Stromal cell of bone marrow (primary cell): ENCODE measurements at places on chromosomes 7 and 10.

- no peak for DNase-seq
Measured at GRCh38 chr10:71638064-71638821, 81.3 kb downstream of the C10orf105 start.

DNA sequence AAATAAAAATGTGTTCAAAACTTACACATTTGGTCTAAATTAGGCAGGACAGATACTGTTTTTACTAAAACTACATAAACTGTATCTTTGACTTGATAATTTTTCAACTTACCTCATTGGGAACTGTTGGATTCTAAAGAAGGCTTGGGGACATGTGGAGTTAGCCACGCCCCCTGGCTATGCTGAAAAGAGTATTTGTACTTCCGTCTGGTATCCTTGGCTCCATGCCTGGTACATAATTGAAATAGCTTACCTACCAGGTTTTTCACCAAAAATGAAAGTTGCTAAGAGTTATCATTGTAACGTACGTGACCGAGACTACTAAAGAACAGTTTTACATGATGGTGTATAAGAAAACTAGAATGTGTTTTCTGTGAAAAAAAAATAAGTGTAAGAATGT, 604.8 kb upstream of the IGFBP3 start:
- no peak for DNase-seq

DNA sequence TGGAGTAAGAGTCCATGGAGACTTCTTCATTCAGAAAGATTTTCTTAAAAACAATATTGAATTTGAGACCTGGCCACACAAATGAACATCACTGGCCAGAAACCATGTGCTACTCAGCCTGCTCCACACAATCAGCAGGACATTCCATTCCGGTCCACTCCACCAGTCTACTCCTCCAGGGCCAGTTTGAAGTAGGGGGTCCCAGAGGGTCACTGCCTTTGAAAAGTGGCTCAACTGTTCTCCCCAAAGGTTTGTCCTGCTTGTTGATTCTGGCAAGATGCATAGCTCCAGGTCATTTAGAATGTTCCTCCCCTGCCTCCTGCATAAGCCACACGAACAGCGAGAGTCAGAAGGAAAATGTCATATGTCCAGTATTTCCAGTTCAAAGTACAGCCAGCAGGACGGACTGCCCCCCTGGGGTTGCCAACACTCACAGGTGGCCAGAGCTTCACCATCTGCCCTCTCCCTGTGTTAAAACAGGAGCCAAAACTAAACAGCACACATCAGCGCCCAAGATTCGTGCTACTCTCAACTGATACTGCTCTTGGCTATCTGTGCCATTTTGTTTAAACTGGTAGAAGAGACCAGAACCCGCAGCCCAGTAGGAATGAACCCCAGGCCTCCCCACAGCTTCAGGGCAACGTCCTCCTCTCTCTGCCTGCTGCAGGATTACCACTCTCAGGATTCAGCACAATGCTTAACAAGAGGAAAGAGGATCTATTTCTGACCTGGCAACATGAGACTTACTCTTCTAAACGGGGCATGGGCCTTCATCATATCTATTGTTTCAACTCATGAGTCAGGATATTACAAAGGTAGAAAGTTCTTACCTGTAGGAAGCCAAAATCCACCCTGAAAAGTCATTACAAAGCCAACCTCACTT, 11.3 kb downstream of the GRB10 start:
- no peak for DNase-seq

DNA sequence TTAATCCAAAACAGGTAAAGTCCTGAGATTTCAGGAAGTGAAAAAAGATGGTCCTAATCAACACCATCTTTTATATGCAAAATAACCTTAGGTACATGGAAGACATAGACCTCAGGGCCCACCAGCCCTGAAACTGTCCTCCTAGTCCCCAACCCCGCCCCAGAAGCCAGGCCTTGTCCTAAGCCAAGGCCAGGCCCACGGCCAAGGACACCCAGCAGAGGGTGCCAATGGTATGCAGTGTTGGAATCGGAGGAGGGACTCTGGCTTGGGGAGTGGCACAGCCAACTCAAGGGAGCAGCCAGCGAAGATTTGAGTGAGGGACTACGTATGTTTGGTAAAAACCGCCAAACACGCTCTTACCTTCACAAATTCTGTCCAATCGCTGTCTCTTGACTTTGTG, 96.7 kb downstream of the ZRANB1 start:
- no peak for DNase-seq

- DNase-seq, result no peak
Measured at GRCh38 chr10:48745662-48746245, 61.1 kb downstream of the WDFY4 start.

- DNase-seq, result peak; percentile 89
Measured at GRCh38 chr10:103661198-103661950, 167.9 kb downstream of the NEURL1 start.

GRCh38 chr10:129029851-129030602, 437.0 kb upstream of the MGMT start:
- DNase-seq, result no peak

DNA sequence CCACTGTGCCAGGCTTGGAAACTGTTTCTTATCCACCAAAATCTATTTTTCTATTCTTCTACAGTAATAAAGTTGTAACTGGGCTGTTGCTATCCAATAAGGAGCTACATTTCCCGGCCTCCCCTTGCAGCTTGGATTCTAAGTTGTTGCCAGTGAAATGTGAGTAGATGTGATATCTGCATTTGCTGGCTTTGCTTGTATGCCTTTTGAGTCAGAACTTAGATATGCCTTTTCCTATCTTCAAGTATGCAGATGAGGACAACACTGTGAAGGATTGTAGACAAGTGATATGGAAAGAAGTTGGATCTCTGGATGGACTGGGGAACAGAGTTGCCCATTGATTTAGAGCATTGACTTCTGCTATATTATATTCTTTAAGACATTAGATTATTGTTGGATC, 236.9 kb downstream of the REEP3 start:
- peak; percentile 9 for DNase-seq

DNA sequence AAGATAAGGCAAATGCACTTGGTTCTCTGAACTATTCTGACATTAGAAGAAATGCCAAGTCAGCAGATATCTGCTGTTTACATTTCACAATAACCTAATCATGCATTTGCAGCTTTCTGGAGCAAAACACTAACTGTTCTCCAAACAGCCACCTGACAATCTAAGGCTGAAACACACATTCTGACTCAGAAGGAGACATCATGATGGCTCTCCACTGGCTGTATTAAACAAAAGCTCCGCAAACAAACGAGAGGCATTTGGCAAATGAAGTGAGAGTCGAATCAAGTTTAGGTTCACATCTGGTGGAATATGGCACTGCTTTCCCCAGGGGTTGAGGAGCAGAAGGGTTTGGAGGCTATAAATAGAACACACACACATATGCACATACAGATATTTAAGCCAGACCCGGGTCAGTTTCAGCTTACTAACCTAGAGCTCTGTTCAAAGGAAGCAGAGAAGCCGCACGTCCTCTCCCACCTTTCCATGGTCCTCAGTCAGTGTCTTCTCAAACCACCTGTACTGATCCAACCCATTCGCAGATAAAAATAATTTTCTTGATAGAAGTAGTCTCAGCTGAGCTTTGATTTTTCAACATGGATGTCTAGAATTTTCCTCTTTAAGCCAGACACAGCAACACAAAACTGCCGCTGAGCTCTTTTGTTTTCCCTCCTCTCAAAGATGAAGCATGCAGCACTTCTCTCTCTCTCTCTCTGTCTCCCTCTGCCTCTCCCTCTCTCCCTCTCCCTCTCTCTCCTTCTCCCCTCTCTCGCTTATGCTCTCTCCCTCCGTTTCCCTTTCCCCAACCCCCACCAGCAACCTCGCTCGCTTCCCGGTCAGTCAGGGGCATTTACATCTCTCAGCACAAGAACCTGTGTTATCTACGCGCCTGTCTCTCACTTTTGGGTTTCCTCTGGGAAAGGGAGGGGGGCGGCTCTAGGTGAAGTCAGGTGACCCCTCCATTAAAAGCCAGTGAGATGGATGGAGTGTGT, 682.8 kb downstream of the MAGI2 start:
- no peak for DNase-seq

GRCh38 chr10:71600849-71601248, 118.7 kb downstream of the C10orf105 start:
- DNase-seq, result peak; percentile 93

GRCh38 chr7:15503603-15504290, 58.1 kb downstream of the AGMO start:
- peak; percentile 53 for DNase-seq

- DNase-seq, result no peak
Measured at GRCh38 chr7:80977751-80978150, 58.9 kb upstream of the SEMA3C start.

DNA sequence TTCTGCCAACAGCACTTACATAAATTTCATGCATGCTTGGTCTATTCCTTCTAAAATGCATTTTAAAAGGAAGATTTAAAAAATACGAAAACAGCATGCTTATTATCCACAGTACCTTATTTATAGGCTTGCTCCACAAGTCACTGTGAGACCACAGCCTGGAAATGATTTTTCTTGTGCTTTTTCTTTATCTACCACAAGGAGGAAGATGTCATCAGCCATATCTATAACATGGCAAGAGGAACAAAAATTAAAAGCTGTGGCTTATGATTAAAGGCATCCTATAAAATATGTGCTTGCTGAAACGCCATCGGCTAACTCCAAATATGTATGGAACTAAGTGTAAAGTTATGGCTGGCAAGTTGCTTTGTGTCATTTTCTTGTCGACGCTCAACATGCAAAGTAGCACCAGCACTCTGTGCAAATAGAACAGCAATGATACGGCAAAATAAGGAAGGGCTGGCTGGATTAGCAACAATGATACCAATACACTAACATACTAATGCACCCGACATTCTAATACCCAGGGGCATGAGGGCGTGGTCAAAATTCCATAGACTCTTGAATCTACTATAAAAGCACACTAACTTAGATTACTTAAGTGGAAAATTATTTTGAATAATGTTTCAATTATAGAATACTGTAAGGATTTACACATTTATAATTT, 41.2 kb upstream of the AKR1E2 start:
- DNase-seq, result no peak
